Mesendoderm (in vitro differentiated cells): ENCODE measurements at places on chromosomes 2 and 18.

DNA sequence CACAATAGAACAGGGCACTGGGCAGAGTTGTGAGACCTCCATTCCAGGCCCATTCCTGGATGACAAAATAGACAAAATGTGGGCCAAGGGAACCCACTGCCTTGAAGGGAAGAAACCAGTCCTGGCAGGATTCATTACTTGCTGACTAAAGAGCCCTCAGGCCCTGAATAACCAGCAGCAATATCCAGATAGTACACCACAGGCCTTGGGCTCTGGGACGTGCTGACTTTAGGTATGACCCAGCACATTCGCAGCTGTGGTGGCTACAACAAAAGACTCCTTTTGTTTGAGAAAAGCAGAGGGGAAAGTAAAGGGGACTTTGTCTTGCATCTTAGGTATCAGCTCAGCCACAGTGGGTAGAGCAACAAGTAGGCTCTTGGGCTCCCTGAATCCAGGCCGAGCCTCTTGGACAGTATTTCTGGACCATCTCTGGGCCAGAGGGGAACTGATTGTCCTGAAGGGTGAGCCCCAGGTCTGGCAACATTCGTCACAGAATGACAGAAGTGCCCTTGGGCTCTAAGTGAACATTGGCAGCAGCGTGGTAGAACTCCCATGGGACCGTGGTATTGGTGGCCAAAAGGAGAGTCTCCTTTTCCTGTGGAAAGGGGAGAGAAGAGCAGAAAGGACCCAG lies 89.9 kb upstream of the CD226 start:
- DNase-seq: no peak

DNA sequence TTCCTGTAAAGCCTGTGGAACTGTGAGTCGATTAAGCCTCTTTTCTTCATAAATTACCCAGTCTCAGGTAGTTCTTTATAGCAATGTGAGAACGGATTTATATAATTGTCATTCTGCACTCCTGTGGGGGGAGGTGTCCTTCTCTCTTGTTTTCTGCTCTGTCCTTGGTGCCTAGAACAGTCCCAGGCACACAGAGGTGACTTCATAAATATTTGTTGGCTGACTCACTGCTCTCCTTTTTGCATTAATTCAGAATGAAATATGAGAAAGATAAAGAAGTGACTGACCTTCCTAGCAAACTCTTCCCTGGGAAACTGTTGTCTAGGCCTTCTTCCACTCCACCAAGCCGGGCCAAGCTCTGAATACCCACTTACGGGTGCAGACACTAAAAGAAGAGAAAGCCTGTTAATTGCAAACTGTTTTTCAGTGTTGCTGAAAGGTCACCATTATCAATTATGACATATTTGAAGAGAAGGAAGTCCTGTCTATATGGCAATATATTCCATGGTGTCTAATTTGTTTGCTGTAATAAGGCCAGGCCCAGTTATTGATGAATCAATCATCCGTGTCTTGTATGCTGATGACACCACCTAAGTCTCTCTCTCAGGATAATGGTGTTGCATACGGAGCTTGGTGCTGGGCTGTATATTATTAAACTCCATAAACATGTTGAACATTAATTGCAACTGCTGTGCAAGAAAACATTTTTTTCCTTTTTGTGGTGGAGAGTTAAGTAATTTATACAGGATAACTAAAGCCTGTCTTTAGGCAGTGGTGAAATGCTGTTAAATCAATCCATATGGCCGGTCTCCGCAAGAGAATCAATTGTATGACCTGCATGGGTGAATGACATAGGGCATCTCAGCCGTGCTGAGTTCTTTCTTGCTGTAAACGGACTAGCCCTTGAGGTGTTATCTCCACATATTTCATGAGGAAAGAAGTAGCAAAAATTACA lies 567.5 kb downstream of the SLC4A3 start:
- DNase-seq: no peak

DNA sequence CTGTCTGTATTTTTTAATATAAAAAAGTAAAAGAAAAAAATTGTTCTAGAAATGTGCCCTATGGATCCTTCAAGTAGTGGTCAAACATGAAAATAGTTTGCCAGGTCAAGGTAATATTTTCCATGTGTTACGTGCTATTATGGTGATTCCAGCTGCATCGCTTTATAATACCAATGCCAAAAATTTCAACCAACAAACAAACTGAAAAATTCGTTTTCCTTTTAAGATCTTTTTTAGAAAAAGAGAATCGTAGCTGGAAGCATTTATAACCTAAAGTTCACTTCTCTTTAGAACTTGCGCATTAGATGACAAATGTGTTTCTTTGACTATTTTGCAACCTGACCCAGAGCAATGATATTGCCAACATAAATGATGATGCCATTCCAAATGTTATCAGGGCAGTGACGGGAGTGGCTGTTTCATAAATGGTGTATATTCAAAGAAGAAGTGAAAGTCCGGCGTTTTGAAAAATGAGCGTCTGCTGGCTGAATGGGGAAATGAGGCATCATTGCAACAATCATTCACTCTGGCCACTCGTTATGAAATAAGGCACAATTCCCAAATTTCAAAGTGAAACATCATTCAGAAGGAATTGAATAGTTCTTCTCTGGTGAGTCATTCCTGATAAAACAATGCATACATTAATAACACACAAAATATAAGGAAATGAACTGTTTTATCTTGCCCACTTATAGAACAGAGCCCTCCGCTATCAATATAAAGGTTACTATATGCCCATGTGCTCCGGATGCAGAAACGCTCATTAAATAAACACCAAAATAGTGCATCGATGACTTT lies 297.4 kb downstream of the TGIF1 start:
- DNase-seq: no peak

- DNase-seq: no peak
Measured at GRCh38 chr2:191333911-191334357, 88.7 kb downstream of the MYO1B start.

DNA sequence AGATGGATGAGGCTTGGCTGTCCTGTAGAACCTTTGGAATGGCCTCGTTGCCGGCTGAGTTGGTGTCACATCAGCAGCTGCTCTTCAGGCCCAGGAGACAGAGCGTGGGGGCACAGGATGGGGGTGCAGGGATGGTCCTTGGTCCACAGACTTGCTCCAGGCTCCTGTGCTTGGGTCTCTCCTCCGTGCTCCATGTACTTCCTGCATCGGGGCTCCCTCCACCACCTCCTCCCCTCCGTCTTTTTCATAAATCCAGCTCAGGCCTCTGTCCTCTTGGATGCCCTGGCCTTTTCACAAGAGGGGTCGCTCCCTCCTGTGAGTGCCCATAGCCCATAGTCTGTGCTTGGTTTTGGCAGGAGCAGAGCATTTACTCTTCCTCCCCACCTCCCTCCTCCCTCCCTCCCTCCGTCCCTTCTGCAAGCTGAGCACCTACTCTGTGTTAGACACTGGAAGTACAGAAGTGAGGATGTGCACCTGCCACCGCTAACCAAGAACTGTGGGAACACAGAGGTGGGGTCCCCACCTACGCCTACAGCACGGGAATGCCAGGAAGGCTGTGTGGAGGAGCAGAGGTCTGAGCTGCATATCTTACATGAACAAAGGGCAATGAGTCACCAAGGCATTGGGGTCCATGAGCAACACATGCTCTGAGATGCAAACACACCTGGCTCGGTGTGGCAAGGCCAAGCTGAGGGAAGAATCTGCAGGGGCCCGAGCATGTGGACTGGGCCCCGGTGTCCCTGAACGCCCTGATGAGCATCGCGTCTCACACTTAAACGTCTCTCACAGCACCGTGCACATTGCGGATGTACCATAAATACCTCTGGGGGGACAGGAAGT lies 458.7 kb upstream of the HS6ST1 start:
- DNase-seq: no peak

DNA sequence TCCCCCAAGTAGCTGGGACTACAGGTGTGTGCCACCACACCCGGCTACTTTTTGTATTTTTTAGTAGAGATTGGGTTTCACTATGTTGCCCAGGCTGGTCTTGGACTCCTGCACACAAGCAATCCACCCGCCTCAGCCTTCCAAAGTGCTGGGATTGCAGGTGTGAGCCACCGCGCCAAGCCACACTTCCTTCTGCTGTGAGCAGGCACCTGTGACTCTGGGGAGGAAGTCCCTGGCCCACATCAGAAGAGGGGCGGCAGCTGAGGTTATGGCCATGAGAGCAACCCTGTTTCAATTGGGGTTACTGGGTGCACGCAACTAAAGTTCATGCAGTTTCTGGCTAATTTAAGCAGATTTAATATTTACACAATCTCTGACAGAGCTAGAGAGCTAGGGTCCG lies 91.0 kb downstream of the PLB1 start:
- DNase-seq: no peak
